Activated naive CD8-positive, alpha-beta T cell treated with anti-CD3 and anti-CD28 coated beads, Interleukin-2, amount 10 ng/mL, durations not matched to agents 7 days and 5 days (primary cell): ENCODE measurements at places on chromosomes 13 and 19.

GRCh38 chr19:7507884-7508283 lies 8.0 kb upstream of the ZNF358 start:
- no peak for DNase-seq

DNA sequence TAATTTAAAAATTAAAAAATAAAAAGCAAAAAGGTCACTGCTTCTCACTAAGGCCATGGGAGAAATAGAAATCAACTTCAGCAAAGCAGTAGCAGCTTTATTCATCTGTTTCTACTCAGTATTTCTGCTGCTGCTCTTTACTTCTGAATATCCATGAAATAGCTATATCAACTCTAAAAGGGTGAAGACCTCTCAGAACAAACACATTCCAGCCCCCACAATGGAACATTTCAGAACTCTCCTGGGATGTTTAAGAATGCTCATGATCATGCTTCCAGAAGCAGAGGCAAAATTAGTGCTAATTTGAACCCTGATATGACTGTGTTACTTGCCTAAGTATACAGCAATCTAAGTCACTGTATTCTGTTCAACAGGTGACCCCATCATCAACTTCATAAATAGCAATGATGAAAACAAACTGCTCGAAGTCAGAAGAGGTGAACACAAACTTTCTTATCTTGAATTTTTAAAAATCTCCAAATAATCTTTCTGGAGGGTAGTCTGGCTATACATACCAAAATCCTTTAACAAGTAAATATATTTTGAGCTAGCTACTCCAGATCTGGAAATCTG lies 29.6 kb upstream of the DOCK9 start:
- no peak for DNase-seq

DNA sequence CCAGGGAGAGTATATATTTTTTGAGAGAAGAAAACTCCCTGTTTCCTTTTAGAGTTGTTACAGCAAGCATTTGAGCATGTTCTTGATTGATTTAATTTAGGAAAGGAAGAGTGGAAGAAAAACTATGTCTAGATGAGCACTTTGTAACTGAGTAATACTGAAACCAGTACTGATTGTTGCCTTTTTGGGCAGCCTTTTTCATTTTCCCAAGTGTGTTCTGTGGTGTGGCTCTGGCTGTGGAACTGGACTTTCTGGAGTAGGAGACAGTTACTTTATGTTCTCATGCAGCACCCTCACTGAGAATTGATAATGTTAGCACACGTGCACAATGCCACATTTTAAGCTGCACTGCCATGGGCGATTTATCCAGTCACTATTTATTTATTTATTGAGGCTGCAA lies 211.5 kb downstream of the LMO7 start:
- DNase-seq = no peak

DNA sequence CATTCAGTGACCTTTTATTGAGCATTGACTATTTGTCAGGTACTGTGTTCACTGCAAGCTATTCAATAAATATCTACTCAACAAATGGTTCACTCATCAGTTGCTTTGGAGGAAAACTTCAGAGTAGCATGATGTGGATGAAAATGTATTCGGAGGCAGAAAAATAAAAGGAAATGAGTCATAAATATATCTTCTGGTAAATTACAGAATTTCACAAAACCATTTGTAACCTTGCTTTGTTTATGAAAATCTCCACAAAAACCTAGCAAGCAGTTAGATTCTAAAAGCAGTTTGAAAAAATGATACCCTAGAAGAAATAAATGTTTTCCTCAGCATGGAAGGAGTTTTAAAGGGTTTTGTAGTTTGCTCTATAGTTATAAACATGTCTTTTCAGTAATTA lies 399.6 kb downstream of the LMO7 start:
- no peak for DNase-seq

DNA sequence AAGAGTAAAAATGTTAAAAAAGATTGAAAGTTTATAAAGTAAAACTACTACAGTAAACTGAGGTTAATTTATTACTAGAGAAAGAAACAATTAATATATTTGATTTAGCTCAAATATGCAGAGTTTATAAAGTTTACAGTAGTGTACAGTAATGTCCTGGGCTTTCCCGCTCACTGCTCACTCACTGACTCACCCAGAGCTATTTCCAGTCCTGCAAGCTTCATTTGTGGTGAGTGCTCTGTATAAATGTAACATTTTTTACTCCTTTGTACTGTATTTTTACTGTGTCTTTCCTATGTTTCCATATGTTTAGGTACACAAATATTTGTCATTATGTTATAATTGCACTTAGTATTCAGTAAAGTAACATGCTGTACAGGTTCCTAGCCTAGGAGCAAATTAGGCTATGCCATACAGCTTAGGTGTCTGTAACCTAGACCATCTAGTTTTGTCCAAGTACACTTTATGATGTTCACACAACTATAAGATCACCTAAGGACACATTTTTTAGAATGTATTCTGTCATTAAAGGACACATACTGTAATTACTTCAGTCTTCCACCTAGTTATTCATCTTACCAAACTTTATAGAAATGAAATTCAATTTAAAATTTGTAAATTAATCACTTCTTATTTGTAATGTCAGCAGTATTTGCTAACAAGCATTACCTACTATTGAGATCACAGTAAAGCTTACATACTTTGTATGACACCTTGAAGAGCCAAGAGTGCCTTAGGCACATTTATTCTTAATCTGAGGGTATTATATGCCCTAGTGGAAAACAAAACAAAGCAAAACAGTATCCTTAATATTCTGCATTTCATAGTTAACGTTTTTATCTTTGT lies 683.4 kb downstream of the PCDH9 start:
- DNase-seq = no peak

DNA sequence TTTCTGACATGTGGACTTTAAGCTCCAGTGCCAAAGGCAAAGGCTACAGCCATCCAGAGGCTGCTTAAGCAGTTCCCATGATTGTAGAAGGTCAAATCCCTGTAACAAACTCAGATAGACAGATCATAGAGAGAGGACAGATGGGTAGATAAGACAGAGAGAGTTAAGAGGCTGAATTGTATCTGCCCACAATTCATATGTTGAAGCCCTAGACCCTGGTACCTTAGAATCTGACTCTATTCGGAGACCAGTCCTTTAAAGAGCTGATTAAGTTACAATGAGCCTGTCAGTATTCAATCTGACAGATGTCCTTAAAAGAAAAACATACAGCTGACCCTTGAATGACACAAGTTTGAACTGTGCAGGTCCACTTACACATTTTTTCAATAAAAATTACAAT lies 115.2 kb downstream of the RAP2A start:
- DNase-seq = no peak

GRCh38 chr19:35898499-35898809 lies 1.9 kb downstream of the NFKBID start:
- peak; percentile 46 for DNase-seq

DNA sequence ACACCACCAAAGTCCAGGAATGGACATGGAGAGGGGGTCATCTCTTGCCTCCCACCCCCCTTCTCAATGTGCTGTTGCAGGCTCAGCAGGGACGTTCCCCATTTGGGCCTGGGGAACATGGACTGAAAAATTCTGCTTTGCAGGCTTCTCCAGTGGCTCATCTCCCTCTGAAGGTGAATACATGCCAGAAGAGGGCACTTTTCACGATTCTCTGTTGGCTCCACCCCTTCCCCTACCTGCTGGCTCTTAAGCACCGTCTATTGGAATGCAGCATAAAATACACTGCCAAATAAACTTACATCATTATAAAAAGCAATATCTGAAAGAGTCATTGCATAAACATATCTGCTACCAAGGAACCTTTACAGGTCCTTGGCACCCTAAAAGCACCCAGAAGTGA lies 35.7 kb downstream of the NHLRC3 start:
- no peak for DNase-seq

GRCh38 chr19:19615086-19615485 lies 3.4 kb downstream of the PBX4 start:
- DNase-seq = no peak

DNA sequence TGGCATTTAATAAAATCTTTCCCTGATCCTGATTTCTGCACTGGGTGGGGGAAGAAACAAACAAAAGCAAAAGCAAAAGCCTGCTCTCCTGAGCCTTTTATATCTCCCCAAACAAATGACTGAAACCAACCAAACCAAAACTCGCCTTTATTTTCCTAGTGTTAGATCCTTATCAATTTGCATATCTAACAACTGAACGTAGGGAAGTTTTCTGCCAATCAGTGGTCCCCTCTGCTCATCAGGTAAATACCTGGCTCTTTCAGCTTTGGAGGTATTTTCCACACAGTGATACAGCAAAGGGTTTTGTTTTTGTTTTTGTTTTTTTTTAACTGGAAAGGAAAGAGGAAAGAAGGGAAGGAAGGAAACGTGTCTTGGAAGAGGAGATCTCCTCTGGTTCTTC lies 3.3 kb downstream of the AMER2 start:
- DNase-seq = no peak

DNA sequence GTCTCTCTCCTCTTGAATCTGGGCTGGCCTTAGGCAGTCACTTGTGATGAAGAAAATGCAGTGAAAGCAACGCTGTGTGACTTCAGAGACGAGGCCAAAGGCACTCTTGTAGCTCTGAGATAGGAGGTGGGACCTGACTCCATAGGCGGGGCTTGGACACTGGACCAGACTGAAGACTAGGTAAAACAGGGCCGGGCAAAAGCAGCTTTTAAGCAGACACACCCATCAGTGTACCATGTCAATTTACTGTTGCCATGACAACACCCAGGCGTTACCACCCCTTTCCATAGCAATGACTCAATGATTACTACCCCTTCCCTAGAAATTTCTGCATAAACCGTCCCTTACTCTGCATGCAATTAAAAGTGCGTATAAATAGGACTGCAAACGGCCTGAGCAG lies 6.6 kb upstream of the EID2 start:
- DNase-seq = no peak
